ENCODE measurements at places on chromosomes 1 and 21. TPM values are rescaled to one million over a fixed set of nuclear protein-coding genes. Genes with fewer than 3 reads are reported as not detected.

UBXN10 gene
- total RNA-seq, result 1.0 TPM

TP73 gene
- total RNA-seq, result 13.5 TPM

NCAM2 gene
- 0.26 TPM for total RNA-seq

ZZZ3 gene
- 26.0 TPM for total RNA-seq

CLK2 gene
- 36.6 TPM for total RNA-seq

KCNJ15 gene
- total RNA-seq, result 23.1 TPM

NHLH1 gene
- not detected for total RNA-seq

NIPAL3 gene
- total RNA-seq, result 36.8 TPM

DNA sequence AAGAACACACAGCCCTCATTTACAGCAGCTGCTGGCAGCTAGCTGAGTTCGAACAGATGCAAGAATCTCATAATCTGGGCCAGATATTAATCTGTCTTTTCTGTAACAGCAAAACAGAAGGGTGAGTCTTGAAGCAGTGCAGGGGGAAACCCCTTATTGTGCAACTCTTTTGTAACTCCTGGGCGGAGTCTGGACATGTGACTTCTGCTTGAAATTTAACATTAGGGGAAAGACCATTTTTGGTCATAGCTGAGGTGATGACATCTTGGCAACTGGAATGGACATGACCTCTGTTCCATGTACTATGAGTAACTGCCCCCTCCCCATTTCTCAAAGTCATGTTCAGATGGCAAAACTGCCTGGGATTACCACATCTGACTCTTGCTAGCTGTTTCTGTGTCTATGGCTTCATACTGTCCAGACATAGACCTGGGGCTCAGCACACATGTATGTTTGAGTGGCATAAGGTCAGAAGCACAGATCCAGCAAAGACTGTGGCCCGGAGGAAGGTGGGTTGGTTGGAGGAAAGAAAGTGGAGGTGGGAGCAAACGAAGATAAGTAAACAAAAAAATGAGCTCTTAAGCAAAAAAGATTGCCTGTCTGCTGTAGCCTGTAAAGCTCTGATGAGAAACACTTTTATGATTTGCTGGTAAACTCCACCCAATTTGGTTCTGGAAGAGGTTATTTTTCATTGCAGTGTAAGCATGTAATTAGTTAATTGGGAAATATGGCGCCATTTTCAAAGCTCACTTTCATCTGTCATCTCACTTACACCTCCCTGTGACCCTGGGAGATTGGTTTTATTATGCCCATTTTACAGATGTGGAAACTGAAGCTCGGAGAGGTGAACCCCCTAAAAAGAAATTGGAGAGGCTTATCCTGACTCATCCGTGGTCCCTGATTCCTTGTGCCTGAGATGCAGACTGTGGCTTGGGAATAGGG lies 26.1 kb downstream of the ETS2 start:
- H3K27me3 ChIP-seq, result no peaks in the 10 kb centered on the region
- peaks cover 14% of the 10 kb centered on the region for H3K4me1 ChIP-seq
- H3K27ac ChIP-seq, result peak overlapping the region; percentile 54
- peak; percentile 66 for DNase-seq
- H3K36me3 ChIP-seq, result no peaks in the 10 kb centered on the region
- H3K4me3 ChIP-seq, result no peak overlapping the region

- H3K27ac ChIP-seq, result peak overlapping the region; percentile 13
- no peaks in the 10 kb centered on the region for H3K27me3 ChIP-seq
- no peaks in the 10 kb centered on the region for H3K36me3 ChIP-seq
- no peak for DNase-seq
- H3K4me3 ChIP-seq, result no peak overlapping the region
Measured at GRCh38 chr1:24101796-24102586, 9.9 kb downstream of the MYOM3 start.

- H3K4me3 ChIP-seq, result no peak overlapping the region
- H3K27me3 ChIP-seq, result no peaks in the 10 kb centered on the region
- no peaks in the 10 kb centered on the region for H3K36me3 ChIP-seq
- no peak for DNase-seq
Measured at GRCh38 chr1:231106347-231106746, 55.5 kb upstream of the TRIM67 start.

DNA sequence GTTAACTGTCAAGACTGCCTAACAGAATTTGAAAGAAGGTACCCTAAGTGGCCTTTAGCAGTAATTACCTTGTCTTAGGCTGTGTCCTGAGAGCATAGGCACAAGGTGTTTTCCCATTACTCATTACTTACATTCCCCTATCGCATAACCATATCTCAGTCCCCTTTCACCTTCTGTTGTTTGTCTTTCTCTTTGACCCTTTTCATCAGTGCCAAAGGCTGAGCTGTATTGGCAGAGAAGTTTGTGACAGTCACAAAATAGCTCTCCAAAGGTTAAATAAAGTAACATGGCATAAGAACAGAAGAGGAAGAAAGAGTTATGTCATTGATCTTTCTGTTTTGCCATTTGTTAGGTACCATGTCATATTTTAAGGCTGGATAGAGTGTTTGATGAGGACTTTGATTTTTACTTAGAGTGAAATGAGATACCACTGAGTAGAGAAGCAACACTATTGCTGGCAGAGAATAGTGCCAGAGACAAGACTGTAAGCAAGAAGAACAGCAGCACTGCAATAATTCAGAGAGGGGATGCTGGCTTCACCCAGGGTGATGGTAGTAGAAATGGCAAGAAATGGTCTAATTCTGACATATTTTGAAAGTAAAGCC lies 497.8 kb downstream of the TTLL7 start:
- DNase-seq, result peak; percentile 6
- H3K4me1 ChIP-seq, result peaks cover 17% of the 10 kb centered on the region
- H3K4me3 ChIP-seq, result no peak overlapping the region
- no peaks in the 10 kb centered on the region for H3K27me3 ChIP-seq

- H3K27me3 ChIP-seq, result no peaks in the 10 kb centered on the region
- peak overlapping the region; percentile 93 for H3K4me3 ChIP-seq
- H3K4me1 ChIP-seq, result peaks cover 25% of the 10 kb centered on the region
- H3K27ac ChIP-seq, result peak overlapping the region; percentile 91
- peak; percentile 44 for DNase-seq
- H3K36me3 ChIP-seq, result no peaks in the 10 kb centered on the region
Measured at GRCh38 chr1:111139324-111139955, 453 bp downstream of the DRAM2 start.

DNA sequence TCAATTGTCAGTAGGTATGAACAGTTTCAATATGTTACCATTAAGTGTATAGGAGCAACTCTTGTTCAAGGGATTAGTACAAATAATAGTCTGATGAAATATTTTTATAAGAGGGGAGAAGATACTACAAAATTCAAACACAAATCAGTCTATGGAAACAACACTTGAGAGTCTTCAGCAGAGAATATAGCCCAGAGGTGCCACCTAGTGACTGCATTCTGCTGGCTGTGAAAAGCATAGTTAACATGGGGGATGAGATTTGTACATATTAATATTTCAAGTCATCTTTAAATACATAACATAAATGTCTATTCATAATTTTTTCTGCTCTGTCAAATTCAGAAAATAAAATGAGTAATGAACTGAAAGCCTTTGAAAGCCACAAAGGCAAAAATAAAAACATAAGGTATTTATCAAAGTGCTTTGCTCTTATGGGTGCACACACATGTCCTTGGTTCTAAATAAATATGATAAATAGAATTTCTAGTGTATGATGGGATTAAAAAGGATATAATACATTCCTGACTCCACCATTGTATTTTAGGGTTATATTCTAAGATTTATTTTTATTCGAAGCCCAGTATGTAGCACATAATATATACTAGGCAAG lies 440.9 kb upstream of the ZRANB2 start:
- H3K27ac ChIP-seq, result no peak overlapping the region
- no peaks in the 10 kb centered on the region for H3K27me3 ChIP-seq
- no peaks in the 10 kb centered on the region for H3K4me1 ChIP-seq
- H3K4me3 ChIP-seq, result no peak overlapping the region

DNA sequence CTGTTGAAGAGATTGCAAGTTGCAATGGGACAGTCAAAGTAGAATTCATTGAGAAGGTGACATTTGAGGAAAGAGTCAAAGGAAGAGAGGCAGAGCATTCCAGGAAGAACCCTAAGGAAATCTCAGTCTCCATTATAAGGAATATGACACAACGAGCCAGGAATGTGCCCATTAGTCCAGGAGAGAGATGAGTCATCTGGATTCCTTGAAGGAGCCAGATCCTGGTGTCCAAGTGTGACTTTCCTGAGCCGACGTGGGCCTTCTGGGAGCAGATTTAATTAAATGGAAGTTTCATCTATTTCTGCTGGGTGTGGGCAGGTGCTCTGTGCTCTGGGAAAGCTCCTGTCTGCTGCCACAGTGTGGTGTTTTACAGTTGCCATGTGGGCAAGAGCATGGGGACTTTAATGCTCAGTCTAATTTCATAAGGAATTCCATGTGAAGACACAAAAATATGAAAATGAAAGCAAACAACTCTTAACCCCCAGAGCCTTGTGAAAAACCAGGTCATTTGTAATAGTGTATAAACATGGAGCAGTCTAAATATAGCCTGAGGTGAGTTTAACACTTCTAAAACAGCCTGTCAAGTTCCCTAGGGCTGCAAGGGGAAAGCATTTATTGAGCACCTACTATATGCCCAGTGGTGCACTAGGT lies 111.4 kb upstream of the ARTN start:
- no peak for DNase-seq
- no peak overlapping the region for H3K4me3 ChIP-seq
- no peak overlapping the region for H3K27ac ChIP-seq
- no peaks in the 10 kb centered on the region for H3K4me1 ChIP-seq
- H3K36me3 ChIP-seq, result no peaks in the 10 kb centered on the region

GRCh38 chr1:4133297-4133938 lies 233.3 kb upstream of the C1orf174 start:
- H3K4me1 ChIP-seq, result no peaks in the 10 kb centered on the region
- H3K27me3 ChIP-seq, result peaks cover 2% of the 10 kb centered on the region
- H3K27ac ChIP-seq, result no peak overlapping the region

DNA sequence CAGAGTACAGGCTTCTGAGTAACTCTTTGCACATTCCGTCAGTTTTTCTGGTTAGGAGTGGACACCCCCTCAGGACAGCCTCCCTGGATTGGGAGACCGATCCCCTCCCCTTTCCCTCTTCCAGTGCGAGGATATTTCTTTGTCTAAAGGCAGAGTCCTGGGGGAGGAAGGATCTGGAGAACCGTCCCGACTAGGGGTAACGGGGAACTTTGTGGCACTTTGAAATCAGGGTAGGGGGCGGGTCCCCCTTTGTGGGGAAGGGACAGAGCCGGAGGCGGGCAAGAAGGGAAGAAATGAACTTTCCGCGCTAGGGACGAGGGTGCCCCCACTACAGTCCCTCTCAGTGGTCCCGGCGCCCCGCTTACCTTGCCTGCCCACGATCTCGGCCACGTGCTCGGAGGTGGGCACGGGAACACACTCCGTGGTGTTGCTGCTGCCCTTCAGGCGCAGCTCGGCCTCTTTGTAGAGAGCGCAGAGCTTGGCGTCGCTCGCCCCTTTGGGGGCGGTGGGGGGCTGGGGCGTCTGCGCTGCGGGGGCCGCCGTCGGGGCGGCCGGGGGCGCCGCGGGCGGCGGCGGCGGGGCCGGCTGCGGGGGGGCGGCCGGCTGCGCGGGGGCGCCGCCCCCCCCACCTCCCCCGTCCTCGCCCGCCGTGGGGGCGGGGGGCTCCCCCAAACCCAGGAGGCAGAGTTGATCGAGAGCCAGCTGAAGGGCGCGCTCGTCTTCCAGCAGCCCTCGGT lies 917 bp downstream of the MEX3A start:
- peaks cover 18% of the 10 kb centered on the region for H3K4me1 ChIP-seq
- H3K27me3 ChIP-seq, result no peaks in the 10 kb centered on the region
- no peak overlapping the region for H3K4me3 ChIP-seq
- H3K36me3 ChIP-seq, result no peaks in the 10 kb centered on the region
- H3K27ac ChIP-seq, result no peak overlapping the region

DNA sequence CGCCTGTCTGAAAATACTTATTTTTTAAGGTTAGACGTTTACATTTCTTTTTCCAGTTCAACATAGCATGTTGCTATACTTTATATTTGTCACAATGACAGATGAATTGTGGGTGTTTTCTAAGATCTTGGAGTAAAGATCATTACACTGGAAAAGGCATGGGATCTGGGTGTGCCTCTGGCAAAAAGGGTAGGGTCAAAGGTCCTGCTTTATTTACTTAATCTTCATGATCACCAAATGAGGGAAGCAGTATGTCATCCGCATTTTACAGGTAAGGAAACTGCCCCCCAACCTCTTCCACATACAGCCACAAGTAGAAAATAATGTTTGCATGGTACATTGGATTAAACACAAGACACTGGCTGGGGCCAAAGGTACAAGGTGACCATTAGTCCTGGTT lies 12.5 kb upstream of the SMPDL3B start:
- no peak for DNase-seq
- no peak overlapping the region for H3K4me3 ChIP-seq
- H3K27ac ChIP-seq, result no peak overlapping the region
- no peaks in the 10 kb centered on the region for H3K36me3 ChIP-seq

DNA sequence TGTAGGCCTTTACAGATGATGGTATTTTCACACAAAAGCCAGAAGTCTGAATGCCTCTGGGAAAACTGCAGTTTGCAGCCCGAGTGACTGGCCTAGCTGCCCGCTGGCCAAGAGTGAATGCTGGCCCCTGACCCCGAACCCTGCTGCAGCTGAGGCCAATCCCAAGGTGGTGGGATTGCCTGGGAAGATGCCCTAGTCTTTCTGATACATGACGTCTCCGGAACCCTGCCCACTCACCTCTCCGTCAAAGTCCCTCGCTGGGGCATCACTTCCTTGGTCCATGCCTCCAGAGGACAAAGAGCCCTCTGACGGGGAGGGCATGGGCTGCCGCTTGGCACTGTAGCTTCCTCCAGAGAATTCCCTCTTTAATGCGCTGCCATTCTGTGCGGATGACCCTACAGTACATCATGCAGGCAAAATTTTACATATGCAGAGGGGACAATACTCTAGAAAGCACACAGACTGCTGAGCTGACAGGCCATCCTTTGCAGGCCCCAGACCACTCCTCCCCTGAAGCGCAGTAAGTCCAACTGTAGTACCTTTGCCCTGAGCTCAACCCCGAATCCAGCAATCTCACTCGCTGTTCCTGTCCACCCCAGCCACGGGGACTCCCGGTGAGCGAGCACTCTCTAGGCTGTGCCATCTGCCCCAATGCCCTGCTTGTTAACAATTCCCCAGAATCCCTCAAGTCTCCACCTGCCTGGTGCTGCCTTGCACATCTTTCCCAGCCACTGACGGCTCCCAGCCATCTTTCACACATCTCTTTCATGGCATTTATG lies 54.7 kb downstream of the COQ8A start:
- DNase-seq, result no peak
- H3K4me3 ChIP-seq, result no peak overlapping the region
- H3K36me3 ChIP-seq, result no peaks in the 10 kb centered on the region
- peaks cover 16% of the 10 kb centered on the region for H3K4me1 ChIP-seq
- H3K27me3 ChIP-seq, result no peaks in the 10 kb centered on the region
- no peak overlapping the region for H3K27ac ChIP-seq

- no peak overlapping the region for H3K4me3 ChIP-seq
- no peaks in the 10 kb centered on the region for H3K4me1 ChIP-seq
- no peaks in the 10 kb centered on the region for H3K36me3 ChIP-seq
- DNase-seq, result no peak
- no peak overlapping the region for H3K27ac ChIP-seq
Measured at GRCh38 chr1:73576083-73576482, 621.9 kb downstream of the LRRIQ3 start.

- H3K27me3 ChIP-seq, result no peaks in the 10 kb centered on the region
- H3K4me3 ChIP-seq, result no peak overlapping the region
- H3K4me1 ChIP-seq, result peaks cover 8% of the 10 kb centered on the region
- no peak overlapping the region for H3K27ac ChIP-seq
Measured at GRCh38 chr21:43191971-43192370, 23.2 kb downstream of the CRYAA start.

- no peak for DNase-seq
- no peaks in the 10 kb centered on the region for H3K4me1 ChIP-seq
- no peaks in the 10 kb centered on the region for H3K27me3 ChIP-seq
Measured at GRCh38 chr1:214824763-214825162, 221.8 kb downstream of the CENPF start.

Data from body of pancreas (tissue), 4 donors.